NCI-H187 treated with DMSO at 0.1 percent for 48 hours (cell line): ENCODE measurements at places on chromosomes 12 and 14.

DNA sequence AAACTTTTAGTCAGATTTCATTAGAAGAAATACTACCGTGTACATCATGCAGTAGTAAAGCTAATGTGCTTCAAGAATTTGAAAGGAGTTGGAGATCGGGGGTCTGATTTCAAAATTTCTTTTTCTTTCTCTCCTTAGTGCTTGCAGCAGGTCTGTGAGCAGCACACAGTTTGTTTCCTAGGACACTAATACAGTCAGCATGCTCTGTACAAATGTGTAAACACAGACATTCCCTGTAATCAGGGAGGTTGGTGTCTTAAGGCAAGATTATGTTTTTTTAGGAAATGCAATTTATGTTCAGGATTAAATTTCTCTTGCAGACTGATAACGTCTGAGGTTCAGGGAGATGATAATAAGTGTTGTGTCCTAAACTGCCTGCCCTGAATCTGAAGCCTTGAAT lies 142.7 kb downstream of the ALX1 start:
- no peak for DNase-seq

DNA sequence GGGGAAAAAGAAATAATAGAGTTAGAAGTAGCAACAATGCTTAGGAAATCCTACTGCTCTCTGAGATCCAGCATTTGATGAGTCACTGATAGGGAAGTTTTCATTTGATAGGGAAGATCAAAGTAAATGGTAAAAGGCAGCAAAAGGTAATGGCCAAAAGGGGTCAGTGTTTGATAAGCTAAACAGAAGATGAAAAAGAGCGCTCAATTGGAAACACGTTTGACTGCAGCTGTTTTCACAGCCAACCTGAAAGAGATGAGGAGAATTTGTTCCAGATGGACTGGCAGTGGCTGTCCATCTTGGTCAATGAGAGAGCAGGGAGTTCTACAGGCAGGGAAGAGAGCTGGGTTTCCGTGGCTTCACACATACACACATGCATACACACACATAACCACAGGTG lies 264.2 kb downstream of the TMEM132C start:
- DNase-seq, result no peak

DNA sequence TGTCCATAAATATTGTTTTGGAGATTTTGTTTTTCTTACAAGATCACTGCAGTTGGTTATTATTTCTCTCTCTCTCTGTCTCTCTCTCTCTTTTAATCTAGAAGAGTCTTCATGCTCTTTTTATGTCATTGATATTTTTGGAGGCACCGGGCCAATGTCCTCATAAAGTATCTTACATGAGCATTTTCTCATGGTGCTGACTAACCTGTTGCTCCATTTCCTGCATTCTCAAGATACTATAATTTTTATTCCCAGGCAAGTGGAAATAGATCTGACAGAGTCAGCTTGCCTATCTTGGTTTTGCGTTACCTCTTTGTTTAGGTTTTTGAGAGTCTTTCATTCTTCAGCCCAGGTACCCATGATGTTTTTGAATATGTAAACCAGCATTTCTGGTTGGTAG lies 938.8 kb upstream of the FBXO33 start:
- DNase-seq, result no peak

DNA sequence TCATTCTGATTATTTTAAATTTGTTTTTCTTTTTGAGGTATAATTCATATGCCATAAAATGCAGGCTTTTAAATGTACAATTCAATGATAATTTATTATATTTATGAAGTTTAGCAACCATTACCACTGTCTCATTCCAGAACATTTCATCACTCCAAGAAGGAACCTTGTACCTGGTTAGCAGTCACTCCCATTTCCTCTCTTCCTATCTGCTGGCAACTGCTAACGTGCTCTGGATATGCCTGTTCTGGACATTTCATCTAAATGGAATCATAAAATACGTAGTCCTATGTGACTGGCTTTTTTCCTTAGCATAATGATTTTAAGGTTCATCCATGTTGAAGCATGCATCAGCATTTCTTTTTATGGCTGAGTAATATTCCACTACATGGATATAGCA lies 15.5 kb downstream of the CPSF6 start:
- no peak for DNase-seq

DNA sequence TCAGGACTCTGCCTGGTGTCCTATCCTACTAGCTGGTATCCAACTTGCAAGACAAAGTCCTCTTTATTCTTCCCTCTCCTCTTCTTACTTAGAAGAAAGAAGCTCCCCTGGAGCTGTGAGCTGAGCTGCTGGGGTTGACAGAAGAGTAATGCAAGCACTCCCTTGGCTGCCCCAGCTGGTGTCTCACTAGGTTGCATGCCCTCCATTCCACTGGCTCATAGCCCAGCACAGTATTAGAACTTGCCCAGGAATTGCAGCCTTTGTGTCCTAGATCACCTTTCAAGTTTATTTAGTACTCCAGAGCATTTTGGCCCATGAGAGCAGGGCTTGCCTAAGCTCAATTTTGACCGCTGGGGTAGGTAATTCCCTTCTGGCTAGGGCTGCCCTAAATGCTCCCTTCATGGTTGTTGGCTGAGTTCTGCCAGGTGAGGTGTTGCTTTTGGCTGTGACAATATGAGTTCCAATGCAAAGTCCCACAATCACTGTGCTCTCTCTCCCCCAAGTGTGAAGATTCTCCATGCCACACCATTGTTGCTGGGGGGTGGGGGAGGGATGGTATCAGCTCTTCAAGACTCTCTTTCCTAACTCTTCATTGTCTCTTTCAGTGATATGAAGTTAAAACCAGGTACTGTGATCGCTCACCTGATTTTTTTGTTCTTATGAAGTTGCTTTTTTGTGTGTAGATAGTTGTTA lies 317.4 kb upstream of the DDHD1 start:
- DNase-seq, result no peak

DNA sequence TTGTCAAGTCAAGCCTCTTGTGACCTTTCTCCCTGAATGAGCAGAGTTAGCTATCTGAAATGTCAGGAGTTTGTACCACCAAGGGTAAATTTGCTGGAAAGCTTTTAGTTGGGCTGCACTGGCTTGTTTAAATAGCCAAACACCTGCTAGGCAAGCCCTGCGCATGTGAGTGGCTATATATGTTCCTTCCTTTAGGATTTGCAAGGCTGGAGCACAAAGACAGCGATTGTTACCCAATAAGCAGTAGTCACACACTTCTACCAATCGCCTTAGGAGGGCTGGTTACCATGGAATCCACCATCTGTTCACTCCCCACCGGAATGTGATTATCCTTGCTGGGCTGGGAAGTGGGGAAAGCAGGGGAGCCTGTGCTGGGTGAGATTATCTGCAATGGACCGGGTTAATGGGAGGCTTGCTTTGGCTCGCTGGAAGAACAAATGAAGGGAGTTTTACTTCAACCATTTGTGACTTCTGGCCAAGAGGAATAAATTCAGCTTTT lies 102.5 kb downstream of the FGD4 start:
- peak; percentile 85 for DNase-seq

DNA sequence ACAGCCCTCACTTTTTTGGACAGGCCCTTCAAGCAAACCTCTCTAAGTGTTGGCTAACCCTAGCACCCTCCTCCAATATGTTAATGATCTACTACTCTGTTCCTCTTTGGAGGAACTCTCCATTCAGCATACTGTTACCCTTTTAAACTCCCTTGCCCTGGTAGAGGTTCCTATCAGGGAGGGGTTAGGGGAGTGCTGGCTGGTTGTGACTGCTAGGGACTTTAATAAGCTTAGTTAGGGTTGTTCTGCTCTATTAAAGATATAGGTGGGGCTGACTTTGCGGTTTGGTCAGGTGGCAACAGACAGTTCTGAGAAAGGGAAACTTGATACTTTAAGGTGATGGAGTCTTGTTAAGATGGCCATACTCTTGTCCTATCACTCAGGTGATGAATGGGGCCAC lies 301.5 kb upstream of the FBXO33 start:
- no peak for DNase-seq

DNA sequence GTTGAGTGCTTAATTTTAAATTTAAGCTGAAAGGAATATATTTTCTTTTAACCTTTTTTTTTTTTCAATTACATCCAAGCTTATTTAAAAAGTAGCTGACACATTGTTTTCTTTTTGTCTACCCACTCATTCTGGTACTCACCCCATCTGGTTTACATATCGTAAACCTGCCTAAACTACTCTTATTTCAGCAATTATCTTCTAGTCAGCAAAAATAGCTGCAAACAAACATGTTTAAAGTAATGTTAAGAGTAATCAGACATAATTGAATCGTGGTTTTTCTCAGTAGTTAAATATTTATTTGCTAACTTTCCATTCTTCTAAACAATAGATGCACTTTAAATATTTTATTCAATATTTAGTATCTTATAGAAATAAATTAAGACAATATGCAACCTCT lies 492.7 kb upstream of the MGAT4C start:
- no peak for DNase-seq

- DNase-seq, result no peak
Measured at GRCh38 chr12:94180558-94181296, 32.4 kb downstream of the PLXNC1 start.

GRCh38 chr14:58620011-58620410 lies 17.8 kb upstream of the DACT1 start:
- DNase-seq, result no peak

- no peak for DNase-seq
Measured at GRCh38 chr12:71430756-71431155, 8.8 kb upstream of the LGR5 start.

DNA sequence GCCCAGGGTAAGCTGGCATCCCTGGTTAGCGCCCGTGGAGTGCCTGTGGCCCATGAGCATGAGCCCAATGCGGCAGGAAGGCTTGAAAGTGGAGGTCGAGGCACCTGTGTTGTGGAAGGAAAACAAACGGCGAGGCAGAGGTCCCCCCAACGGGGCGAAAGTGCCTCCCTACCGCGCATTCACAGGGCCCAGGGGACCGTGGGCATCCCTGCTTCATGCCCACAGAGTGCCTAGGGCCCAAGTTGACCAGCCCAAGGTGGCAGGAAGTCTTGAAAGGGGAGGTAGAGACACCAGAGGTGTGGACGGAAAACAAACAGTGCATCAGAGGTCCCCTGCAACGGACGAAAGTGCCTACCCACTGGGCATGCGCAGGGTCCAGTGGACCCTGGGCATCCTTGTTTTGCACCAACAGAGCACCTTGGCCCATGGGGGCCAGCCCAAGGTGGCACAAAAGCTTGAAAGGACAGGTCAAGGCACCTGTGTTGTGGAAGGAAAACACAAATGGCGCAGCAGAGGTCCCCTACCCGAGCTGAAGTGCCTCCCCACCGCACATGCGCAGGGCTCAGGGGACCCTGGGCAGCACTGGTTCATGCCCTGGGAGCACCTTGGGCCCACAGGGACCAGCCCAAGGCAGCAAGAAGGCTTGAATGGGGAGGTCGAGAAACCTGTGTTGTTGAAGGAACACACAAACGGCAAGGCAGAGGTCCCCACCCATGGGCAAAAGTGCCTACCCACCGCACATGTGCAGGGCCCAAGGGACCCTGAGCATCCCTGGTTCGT lies 377.5 kb downstream of the ALG10 start:
- DNase-seq, result no peak

DNA sequence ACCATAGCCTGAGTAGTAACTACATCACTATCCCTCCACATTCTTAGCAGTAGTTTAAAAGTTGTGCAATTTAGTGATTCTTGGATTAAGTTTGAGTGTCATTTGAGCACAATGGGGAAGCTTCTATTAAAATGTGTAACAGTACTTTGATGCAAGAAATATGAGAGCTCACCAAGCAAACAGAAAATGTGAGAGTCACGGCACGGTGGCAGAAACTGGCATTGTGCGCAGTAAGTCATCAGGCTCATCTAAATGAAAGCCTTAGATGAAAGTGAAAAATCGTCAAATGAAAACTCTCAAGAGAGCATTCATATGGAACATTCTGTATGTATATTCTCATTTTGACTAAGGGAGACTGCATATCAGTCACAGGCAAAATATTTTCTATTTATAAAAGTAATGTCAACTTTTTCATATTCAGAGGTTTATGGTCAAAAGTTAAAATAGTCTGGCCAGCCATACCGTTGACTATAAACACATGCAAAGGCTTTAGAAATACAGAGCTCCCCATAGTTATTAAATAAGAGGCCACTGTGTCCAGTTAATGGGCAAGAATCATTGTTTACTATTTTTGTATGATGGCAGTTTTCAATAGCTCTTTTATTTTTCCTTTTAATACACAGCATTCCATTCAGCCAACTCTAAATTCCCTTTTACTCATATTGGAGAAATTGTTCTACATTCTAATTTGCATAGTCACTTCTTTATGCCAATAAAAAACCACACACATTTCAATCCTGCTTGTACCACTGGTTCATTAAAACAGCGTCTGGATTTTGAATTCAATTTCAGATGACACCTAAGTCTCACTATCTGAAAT lies 167.9 kb downstream of the PRKD1 start:
- DNase-seq, result no peak

DNA sequence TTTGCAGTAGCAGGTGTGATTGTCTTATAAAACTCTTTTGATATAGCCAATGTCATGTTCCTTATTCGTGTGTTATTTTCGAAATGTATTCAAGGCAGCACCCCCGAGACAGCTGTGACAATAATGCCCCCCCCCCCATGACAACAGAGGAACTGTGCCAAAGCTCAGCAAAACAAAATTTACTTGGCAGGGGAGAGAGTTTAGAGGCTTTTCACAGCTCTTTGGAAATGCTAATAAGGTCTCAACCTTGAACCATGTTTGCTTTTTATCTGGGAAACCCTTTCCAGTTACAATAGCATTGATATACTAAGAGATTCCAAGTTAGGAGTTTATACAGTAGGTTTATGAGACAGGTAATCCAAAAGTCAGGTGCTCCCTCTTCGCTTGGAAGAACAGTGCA lies 56.4 kb upstream of the USP44 start:
- DNase-seq, result no peak

- peak; percentile 26 for DNase-seq
Measured at GRCh38 chr12:107992870-107993451, 136.1 kb upstream of the WSCD2 start.

DNA sequence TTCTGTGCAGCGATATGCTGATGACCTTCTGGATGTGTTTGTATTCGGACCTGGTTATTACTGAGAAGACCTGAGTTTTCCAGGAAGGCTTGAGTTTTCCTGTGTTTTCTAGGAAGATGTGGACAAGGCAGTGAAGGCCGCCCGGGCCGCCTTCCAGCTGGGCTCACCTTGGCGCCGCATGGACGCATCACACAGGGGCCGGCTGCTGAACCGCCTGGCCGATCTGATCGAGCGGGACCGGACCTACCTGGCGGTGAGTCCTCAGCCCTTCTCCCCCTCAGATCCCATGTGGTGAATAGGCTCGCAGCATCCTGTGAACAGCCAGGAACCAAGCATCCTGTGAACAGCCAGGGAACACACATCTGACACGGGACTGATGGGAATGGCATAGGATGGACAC lies 16.3 kb downstream of the ALDH2 start:
- DNase-seq, result no peak

GRCh38 chr12:57455374-57456144 lies 452 bp downstream of the INHBE start:
- DNase-seq, result no peak

DNA sequence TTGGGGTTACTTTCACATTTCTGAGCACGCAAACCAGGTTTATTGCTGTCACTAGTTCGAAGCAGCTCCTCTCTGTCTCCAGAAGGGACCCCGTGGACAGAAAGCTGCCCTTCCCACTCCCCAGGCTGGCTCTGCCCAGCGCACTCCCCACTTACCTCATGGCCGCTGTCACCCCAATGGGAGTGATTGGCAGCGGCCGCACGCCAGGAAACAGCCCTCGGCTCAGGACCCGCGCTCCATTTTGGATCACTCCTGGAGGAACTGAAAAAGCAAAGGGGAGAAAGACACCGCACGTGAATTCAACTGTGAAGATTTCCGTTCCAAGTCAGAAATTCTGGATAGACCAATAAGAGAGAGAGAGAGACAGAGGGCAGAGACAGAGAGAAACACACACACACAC lies 236.5 kb downstream of the FOXN3 start:
- DNase-seq, result no peak
